ENCODE measurements at places on chromosomes 5 and 9.
A peak's percentile ranks its signal among the peaks of the same experiment; 100 is the strongest.

DNA sequence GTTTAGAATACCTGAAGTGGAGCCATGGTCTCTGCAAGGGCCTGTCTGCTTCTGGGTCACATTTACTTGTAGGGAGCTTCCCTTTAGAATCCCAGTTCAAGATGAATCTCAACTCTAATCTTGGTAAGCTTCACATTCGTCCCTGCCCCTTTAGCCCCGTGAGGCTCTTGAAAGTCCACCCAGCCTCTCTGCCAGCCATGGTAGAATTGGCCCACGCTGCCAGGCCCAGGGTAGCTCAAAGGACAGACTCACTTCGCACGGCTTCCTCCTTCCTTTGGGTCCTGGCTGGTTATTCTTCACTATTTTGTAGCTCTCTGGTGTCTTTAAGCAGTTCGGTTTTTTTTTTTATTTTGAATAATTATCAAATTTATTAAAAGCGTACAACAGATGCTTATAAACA lies 28.6 kb upstream of the NKX2-5 start:
- DNase-seq = no peak

DNA sequence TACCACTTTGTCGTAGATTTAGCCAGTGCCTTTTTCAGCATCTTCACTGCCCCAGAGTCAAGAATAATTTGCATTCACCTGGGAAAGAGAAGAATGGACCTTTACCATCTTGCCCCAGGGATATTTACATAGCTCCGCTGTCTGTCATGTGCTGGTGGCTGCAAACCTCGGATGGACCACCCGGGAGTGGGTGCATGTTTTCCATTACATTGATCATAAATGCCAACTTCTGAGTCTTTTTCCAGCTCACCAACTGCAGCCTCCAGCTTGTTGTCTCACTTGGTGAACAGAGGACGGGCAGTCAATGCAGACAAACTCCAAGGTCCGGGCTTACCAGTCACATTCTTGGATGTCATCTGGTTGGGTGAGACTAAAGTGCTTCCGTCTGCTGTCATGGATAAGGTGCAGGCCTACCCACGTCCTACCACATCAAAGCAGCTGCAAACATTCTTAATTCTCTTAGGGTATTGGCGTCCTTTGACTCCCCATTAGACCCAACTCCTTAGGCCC lies 155.8 kb upstream of the APC start:
- no peak for DNase-seq

GRCh38 chr5:53779541-53779981 lies 219.1 kb downstream of the NDUFS4 start:
- DNase-seq = no peak

GRCh38 chr5:1799110-1799601 lies 481 bp downstream of the MRPL36 start:
- DNase-seq = no peak

DNA sequence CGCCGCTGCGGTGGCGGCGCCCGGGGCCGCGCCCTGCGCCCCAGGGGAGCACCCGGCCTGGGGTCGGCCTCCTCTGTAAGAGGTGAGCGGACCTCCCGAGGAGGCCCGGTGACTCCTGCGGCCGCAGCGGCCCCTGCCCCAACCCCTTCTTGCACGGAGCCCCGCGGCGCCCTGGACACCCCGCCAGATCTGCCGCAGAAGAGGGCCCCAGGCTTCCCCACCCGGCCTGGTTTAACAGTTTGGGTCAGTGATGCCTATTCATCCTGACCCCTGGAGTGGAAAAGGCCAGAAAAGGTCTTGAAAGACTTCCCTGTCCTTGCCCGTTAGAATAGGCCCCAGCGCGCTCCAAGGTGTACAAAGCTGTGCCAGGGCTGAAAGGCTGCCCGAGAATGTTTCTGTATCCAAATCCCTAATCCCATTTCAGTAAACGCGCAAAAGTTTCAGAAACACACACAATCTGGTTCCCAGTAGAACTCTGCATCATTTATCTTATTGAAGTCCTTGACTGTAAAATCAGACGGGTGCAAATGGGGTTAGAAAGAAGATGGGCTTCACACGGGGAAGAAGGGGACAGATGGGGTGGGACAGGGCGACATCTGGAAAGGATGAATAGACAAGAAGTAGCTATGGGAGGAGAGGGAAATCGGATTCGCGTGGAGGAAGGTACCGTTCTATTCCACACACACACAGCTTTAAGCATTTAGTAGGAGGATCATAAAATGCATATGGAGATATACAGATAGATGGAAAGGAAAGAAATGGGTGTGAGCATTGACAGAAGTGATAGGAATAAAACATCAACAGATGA lies 1.1 kb upstream of the SSBP2 start:
- DNase-seq = peak; percentile 61

- DNase-seq = no peak
Observed at GRCh38 chr5:163532171-163533084, 27.0 kb downstream of the MAT2B start.

- no peak for DNase-seq
Observed at GRCh38 chr9:124122813-124123462, 111.4 kb downstream of the LHX2 start.

DNA sequence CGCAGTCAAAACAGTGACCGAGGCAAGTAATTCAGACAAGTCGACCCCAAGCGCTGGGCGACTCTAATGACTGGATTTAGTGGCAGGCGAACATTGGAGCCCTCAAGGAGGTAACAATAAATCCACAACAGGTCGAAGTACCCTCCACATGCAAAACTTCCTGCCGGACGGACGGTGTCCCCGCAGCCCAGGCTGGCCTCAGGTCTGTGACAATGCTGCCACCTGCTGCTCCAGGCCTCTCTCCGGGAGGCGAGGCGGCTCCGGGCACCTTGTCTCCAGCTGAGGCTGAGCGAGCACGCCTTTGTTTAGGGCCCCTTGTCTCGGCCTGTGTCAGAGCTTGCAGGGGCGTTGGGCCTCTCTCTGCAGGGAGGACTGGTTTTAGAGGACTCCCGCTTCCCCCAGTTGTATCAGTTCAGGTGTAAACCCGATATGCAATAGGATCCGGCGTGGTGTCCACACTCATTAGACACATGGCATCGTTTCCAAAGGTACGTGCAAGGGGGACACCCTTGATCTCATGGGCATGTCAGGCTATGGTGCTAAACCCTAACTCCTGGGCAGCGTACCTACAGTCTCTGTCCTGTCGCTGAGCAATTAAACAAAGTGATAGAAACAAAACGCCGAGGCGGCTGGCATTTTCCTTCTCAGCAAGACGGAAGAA lies 628.0 kb upstream of the ADAMTS16 start:
- DNase-seq = peak; percentile 49

DNA sequence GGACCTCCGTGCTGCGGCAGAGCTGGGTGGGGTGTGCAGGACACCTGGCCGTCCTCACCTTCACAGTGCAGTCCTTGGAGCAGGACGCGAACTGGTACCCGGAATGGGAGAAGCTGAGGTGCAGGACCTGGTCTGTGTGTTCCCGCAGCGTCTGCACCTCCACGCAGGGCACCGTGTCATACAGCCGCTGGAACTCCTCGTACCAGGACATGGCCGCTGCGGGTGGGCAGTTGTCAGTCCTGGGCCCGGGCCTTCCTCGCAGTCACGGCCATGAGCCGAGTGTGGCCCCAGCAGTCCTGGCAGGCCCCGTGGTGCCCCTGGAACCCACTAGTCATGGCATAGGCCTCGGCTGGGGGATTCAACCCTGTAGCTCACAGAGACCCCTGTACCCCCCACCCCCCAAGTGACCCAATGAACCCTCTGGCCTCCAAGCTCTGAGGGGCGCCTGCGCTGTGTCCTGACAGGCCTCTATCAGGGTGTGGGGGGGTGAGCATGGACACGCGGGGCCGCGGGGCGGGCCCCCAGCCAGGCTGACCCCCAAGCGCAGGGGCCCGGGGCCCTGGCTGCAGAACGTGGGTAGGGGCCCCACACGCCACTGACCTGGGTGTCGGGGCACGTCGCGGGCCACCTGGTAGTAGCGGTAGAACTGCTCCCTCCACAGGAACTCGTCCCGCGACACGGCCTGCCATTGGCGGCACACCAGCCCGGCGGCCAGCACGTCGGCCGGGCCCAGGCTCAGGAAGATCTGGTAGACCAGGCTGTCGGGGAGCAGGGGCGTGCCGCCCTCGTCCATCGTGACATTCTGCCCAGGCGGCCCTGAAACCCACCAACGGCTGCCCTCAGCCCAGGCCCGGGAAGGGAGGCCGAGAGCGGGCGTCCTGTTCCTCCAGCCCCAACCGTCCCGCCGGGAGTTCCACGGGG lies 987 bp downstream of the FBXW5 start:
- DNase-seq = no peak

GRCh38 chr5:43000111-43000840 lies 39.8 kb downstream of the ANXA2R start:
- no peak for DNase-seq

DNA sequence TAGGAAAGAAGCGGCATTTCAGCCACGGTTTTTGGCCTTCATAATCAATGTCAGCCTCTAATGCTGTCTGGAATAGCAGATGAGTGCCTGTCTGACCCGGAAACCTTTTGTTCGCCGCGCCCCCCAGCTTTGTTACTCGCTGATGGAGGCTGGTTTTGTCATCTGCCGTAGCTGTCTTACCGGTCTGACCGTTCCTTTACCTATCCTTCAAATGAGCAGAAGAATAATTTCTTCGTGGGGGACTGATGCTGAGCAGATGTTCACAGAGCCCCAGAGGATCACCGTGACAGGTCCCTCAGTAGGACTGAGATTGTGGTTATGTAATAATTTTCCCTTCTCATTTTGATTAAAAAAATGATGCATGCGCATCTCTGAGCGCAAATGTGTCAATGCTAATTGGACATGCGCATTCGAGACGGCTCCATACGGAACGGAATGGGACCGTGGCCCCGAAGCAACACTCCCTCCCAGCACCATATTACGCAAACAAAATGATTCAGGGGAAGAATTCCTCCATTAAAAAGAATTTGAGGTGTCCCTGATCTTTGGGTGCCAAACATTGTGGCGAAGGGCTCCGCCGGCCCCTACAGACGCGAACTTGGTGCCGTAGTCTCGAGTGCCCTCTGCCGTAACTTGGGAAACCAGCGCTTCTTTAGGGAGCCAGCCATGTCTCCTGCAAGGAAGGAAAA lies 27.6 kb downstream of the TLX3 start:
- peak; percentile 55 for DNase-seq

DNA sequence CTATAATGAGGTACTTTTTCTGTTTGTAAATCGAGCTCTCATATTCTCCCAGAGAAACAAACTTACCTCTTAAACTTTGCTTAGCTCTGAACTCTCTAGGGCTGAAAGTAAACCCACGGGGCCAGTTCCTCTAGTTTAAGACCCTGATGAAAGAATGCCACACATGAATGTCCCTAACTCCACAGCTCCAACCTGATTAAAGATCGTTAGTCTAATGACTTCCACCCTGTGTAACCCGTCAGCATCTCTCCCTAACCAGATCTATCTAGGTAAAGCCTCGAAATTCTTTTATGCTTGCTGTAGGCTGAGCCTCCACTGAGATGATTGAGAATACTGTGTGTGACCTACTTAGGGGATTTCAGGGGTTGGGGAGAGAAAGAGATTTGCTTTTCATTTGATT lies 27.0 kb downstream of the ADRA1B start:
- no peak for DNase-seq
